SIG-M5 (cell line): ENCODE measurements at places on chromosomes 2 and 18.

DNA sequence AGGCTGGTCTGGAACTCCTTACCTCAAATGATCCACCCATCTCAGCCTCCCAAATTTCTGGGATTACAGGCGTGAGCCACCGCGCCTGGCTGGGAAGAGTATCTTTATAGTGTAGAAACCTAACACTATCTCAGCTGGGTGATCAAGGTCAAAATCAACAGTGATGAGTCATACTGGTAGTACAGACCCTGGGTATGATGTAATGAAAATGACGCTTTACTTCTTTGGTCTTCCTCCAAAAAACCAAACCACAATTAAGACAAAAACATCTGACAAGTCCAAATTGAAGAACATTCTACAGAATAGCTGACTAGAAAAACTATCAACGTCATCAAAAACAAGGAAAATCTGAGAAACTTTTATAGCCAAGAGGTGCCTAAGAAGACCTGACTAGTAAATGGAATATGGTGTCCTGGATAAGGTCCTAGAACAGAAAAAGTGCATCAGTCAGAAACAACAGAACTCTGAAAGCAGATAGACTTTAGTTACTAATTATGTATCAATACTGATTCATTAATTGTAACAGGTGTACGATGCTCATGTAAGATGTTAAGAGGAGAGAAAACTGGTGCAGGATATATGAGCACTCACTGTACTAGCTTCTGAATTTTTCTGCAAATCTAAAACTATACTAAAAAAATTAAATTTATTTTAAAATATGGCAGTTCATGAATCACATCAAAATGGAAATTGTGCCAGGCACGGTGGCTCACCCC is 25.4 kb downstream of the PDCL3 start:
- no peak for DNase-seq

GRCh38 chr2:191115391-191115790 is 35.4 kb downstream of the STAT4 start:
- DNase-seq, result no peak

DNA sequence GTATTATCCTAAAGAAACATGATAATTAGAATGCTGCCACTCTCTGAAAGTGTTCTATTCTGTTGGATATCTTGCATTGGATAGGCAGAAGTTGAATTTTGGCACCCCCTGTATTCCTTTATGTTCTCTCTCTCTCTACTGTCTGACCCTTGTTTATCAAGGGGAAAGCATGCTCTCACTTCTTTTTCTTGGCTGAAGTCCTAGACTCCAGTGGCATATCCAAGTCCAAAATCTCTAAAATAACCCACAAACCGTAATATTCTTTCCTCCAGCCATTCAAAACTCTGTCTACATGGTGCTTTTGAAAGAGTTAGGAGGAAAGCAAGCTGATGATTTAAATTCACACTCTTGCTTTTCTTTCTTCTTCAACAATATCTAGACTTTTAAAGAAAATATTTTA is 669.7 kb downstream of the TDRD15 start:
- no peak for DNase-seq

DNA sequence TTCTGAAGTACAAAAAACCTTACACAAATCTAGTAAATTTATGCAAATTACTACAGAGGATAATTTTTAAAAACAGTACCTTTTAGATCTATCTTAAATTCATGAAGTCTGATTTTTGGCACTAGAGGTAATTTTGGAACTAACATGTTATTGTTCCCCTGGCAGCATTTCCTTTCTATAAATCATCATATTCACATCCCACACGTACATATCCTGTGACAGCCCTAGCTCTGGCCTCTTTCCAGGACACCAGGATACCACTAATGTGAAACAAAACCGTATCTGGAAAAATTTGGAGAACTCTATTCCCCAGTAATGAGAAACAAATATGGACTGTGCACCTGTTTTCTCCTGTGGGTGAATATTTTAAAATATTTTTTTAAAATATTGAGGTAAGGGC is 14.0 kb upstream of the BIRC6 start:
- DNase-seq, result no peak

DNA sequence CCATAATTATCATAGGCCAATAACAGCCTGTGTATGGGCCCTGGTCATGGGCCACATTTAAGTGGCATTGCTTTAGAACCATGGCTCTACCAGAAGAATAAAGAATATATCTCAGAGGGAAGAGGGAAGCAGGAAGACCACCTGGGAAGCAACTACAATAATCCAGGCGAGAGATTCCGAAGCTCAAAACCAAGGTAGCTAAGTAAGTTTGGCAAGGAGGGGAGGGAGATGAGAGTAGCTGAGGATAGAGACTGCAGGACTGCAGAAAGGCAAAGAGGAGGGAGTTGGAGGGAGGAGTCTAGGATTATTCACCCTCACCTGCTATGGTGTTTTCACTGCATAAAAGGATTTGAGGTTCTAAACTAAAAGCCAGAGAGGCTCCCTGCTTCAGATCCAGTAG is 293.5 kb downstream of the SETBP1 start:
- DNase-seq, result no peak

DNA sequence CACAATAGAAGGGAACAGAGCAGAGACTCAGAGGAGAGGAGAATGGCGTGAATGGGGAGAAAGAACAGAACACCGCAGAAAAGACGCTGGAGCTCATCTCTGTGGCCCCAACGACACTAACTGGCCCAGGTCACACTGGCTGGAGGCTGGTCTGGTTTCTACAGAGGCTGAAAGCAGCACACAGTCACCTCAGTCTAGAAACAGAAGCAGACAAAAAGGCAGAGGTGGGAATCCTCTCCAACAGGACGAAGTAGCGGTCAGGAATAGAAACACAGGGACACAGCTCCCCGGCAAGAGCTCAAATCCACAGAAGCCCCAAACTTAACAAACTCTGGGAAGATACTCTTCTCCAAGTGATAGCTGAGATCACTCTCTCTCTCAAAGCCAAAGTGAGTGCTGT is 9.2 kb downstream of the SLC66A2 start:
- no peak for DNase-seq

GRCh38 chr18:76697441-76697901 is 124.9 kb upstream of the ZNF236 start:
- DNase-seq, result no peak

DNA sequence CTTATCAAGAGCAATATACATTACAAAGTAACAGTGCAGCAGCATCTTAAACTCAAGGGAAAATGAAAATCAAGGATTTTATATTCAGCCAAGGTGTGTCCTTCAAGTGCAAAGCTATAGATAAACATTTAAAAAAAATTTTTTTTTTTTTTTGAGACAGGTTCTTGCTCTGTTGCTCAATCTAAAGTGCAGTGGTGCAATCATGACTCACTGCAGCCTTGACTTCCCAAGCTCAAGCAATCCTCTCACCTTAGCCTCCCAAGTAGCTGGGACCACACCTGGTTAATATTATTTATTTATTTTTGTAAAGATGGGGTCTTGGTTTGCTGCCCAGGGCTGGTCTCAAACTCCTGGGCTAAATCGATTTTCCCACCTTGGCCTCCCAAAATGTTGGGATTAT is 9.0 kb downstream of the CDKL4 start:
- DNase-seq, result no peak

- no peak for DNase-seq
These were observed 150.7 kb upstream of the SLC14A2 start for GRCh38 chr18:45464619-45465018.

GRCh38 chr2:167406558-167406957 is 518.3 kb downstream of the XIRP2 start:
- no peak for DNase-seq

DNA sequence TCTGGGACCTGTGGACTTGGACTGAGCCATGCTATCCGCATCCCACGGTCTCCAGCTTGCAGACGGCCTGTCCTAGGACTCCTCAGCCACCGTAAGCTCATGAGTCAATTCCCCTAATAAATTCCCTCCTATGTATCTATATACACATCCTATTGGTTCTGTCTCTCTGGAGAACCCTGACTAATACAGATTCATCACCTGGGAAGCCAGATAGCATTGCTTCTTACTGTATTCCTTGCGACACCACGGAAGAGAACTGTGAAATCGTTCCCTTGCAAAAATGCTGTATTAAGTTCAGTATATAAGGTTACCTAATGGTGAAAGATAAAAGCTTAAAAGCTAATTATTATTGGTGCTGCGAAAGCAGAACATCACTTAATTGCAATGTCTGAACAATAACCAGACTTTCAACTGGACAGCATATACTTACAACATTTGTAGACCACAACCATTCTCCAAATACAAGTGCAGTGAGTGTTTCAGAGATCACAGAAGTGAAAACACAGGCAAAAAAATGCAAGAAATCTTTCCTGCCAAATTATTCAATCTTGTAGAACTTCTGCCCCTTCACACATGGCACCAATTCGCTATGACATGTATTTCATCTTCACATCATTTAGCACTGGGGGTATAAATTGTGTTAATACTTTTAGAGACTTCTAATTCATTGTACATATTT is 352.9 kb downstream of the TXNL1 start:
- no peak for DNase-seq

DNA sequence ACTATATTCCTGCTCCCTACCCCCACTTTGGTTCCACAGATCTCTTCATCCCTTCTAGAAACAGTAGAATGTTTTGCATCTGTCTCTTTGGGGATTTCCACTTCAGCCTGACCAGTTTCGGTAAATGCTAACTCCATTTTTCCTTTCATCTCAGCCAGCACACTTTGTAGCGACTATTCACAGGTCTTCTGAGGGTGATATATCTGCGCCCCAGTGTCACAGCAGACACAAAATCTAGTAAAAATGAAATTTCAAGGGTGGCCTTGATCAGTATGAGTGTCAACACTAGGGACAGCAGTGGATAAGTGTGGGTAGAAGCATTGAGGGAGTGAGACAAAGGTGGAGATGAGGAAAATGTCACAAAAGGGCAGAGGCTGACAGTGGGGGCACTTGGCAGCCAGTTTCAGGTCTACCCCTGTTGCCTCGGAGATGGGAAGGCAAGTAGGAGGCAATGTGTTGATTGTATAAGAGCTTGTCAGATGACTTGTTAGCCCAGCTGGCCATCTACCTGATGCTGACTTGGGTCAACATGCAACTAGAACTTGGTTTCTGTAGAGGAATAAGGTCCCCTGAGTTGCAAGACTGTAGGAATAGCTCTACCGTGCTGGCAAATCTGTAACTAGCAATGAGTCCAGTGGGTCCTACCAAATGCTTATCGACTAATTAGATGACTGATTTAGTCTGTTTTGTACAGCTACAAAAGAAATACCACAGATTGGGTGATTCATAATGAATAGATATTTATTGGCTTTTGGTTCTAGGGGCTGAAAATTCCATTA is 60.7 kb downstream of the CXCR4 start:
- DNase-seq, result no peak

GRCh38 chr2:73897934-73898333 is 5.1 kb downstream of the ACTG2 start:
- no peak for DNase-seq

DNA sequence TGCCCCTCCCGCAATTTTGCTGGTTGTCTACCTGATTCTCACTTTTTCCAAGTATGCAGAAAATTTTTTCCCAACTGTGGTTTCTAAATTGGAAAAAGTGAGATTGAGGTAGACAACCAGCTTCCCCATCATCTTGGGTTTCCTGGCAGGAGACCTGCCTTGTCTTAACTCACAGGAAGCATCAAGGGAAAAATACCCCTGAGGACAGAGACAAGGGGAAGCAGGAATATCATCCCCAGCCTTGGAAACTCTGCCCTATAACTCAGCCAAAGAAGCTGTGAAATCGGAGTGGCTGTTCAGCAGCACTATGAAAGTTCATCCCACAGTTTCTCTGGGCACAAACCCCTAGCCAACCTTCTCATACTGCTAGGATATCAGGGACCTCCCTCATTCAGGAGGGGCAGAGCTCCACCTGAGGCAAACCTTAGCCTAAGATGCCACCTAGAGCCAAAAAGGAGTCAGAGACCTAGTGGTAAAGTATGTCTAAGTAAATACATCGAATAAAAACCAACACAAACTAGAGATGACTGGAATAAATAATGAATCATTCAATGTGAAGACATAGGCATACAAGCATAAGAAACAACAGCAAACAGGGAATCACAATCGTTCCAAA is 68.2 kb downstream of the ZSWIM2 start:
- no peak for DNase-seq

DNA sequence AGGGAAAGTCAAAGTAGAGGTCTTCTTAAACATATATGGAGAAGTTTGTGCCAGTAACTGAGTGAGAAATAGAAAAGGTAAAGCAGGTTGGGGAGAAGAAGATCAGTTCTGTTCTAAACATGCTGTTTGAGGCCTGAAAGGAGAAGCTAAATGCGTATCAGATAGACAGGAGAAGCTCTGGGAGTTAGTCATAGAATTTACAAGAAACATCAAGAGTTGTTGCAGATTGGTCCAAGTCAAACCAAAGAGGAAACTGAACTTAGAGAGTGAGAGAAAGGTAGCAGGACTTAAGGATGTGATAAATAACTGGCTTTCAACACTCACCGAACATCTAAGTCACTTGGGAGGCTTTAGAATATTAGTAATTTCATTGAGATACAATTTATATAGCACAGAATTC is 29.2 kb upstream of the CERS6 start:
- no peak for DNase-seq

DNA sequence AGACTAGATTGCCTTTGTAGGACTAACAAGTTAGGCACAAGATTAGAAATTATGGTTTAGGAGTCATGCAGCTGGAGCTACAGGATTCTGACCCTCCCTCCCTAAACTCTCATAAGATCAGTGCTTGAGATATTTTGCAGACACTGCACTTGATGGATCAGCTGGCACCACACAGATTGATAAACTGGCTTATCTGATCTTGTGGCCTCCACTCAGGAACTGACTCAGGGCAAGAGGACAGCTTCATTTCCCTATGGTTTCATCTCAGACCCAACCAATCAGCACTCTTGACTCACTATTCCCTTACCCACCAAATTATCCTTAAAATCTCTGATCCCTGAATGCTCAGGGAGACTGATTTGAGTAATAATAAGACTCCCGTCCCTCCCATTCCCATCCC is 152.3 kb downstream of the DIS3L2 start:
- DNase-seq, result no peak

- DNase-seq, result no peak
These were observed 998 bp upstream of the SLC66A3 start for GRCh38 chr2:11154016-11154922.

- DNase-seq, result no peak
These were observed 203.4 kb downstream of the CTNNA2 start for GRCh38 chr2:79716266-79716665.

- no peak for DNase-seq
These were observed 42.9 kb downstream of the ANTXR1 start for GRCh38 chr2:69055688-69056470.
